ENCODE measurements at places on chromosomes 7 and 10.

DNA sequence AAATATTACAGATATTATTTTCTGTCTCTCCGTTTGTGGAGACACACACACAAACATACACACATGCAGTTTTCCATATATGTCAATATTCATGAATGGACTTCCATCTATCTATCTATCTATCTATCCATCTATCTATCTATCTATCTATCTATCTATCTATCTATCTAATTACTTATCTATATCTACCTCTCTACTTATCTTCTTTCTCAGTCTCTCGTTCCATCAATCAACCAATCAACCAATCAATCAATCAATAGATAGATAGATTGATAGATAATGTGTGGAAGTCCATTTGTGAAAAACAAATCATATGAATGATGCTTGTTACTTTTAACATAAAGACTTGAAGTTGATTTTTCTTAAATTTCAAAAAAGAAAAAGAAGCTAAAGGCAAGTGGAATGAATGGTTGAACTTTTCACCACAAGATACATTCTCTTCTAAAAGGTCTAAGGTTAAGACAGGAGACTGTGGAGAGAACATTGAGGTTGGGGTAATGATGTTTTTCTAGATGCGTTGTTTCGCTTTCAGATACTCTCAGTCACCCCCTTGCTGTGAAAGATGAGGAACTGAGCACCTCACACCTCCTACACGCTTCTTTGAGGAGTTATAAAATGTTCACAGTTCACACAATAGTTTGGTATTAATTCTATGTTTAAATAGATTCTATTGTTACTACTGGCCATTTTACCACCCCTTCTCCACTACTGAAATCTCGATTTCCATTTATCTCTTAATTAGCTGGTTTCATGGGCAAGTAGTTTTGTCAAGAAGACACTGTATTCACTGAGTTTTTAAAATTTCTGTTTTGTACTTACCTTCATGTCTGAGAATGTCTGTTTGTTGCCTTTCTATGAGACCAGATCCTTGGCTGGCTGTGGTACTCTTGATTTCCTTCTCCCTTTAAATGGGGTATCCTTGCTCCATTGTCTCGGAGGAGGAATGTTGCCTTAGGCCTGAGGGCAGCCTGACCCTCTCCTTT lies 114.1 kb downstream of the EMX2 start:
- DNase-seq: no peak

DNA sequence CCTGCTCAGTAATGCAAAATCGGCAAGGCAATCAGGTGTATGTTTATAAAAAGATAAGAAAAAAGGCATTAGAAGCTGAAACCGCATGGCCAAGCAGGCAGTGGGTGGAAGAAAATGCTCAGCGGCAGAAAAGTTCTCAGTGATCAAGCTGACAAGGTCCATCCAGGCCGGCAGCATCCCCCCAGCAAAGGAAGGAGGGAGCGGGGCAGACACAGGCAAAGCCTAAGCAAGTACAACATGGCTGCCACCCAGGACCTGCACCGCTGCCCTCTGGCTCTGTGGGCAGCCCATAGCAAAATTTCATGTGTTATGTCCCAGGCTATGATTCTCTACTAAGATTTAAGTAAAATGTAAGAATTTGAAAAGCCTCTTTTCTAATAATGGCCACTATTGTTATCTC lies 45.4 kb downstream of the MRPS24 start:
- DNase-seq: no peak

- DNase-seq: no peak
Observed at GRCh38 chr10:50561816-50562215, 61.9 kb downstream of the SGMS1 start.

GRCh38 chr7:2856388-2857169 lies 12.5 kb upstream of the GNA12 start:
- DNase-seq: no peak

- DNase-seq: no peak
Observed at GRCh38 chr10:11677480-11677879, 64.7 kb upstream of the ECHDC3 start.

GRCh38 chr10:48694371-48695030 lies 9.8 kb downstream of the WDFY4 start:
- no peak for DNase-seq

DNA sequence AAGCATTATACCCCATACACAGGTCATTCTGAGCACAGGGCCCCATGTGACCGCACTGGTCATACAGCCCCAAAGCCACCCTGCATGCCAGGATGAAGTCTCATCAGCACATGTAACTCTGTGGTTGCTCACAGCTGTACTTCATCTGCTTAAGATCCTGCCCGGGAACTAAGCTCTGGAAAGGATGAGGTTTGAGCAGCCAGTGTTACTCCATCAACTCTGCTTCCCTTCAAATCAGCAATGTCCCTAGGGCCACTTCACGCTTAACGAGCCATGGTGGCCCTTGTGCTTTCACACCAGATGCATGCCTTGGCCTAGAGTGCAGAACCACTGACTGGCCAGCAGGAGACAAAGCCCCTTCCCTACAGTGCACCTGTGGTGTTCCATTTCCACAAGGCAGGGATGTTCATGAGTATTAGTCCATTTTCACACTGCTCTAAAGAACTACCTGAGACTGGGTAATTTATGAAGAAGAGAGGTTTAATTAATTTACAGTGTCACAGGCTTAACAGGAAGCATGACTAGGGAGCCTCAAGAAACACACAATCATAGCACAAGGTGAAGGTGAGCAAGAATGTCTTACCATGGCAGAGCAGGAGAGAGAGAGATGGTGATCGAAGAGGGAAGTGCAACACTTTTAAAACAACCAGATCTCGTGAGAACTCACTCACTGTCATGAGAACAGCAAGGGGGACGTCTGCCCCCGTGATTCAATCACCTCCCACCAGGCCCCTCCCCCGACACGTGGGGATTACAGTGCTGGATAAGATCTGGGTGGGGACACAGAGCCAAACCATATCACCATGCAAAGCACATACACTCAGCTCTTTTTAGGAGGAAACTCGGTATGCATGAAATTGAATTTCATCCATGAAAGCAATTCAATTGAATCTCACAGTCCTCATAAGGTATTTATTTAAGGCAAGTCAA lies 149.0 kb upstream of the CDCA7L start:
- DNase-seq: no peak

GRCh38 chr10:34291466-34292193 lies 523.5 kb downstream of the PARD3 start:
- DNase-seq: no peak

GRCh38 chr7:90474284-90475210 lies 5.1 kb downstream of the PTTG1IP2 start:
- no peak for DNase-seq

GRCh38 chr10:120514035-120514620 lies 57.1 kb downstream of the PLPP4 start:
- no peak for DNase-seq

DNA sequence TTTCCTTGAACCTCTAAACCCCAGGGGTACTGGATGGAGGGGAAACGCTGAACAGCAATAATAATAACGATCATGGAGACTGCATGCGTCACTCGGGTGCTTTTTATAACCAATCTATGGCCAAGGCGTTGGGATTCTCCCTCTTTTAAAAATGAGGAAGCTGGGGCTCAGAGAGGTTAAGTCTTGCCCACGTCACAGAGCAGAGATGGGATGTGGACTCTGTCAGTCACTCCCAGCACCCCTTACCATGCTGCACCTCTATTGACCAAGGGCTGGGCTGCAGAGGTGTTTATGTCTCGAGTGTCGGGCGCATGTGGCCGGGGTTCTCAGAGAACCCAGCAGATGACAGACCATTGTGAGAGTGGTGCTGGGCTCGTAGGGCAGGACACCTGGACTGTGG lies 129.9 kb downstream of the CDH23 start:
- no peak for DNase-seq

- no peak for DNase-seq
Observed at GRCh38 chr7:45036796-45037195, 36.8 kb downstream of the CCM2 start.

GRCh38 chr10:46218921-46219320 lies 67.9 kb upstream of the ANTXRL start:
- no peak for DNase-seq

- no peak for DNase-seq
Observed at GRCh38 chr10:62000037-62000603, 98.6 kb downstream of the ARID5B start.

DNA sequence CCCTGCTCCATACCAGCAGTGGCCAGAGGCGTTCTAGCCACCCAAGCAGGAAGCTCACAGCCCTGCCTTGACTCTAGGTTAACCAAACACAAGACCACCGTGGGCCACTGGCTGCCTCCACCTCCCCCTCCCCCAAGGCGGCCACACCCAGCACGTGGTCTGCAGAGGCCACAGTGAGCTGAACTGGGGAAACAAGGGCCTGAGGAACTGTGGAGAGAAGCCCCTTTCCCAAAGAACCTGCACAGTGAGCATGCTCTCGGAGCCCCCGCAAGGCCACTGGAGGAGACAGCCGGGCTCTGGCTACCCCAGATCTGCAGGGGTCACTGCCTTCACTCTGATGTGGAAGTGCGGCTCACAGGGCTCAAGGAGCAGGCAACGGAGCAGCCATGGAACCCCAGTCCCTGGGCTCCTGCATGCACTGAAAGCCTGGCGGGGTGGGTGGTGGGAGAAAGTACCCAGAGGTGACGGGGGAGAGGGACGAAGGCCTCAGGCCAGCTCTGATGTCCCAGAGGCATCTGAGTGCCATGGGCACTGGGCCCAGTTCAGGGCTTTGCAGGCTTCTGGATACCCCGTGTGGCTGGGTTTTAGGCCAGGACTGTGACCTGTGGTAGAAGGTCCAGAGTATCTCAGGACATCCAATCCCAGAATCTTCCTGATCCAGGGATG lies 189.2 kb downstream of the EBF3 start:
- no peak for DNase-seq

- DNase-seq: no peak
Observed at GRCh38 chr10:98030991-98031431, 590 bp upstream of the CRTAC1 start.

GRCh38 chr10:65328486-65328885 lies 1597.3 kb upstream of the LRRTM3 start:
- no peak for DNase-seq

- no peak for DNase-seq
Observed at GRCh38 chr10:78895469-78895868, 173.3 kb upstream of the ZMIZ1 start.

DNA sequence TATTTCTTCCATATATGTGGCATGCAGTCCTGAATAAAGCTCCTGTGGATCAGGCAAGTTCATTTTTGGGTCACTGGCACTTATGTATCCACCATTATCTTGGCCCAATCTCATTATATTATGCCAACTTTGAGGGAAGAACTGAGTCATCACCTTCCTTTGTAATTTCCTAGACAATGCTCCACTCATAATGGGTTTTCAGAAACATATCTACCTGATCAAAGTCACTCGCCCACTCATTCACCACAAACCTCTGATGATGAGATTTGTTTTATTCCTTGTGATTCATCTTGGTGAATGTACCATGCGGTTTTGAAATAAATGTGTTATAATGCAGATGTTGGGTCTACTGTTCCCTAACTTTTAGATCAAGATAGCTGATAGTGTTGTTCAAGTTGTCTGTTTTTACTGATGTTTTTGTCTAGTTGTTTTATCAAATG lies 525.8 kb downstream of the KIF20B start:
- DNase-seq: no peak

DNA sequence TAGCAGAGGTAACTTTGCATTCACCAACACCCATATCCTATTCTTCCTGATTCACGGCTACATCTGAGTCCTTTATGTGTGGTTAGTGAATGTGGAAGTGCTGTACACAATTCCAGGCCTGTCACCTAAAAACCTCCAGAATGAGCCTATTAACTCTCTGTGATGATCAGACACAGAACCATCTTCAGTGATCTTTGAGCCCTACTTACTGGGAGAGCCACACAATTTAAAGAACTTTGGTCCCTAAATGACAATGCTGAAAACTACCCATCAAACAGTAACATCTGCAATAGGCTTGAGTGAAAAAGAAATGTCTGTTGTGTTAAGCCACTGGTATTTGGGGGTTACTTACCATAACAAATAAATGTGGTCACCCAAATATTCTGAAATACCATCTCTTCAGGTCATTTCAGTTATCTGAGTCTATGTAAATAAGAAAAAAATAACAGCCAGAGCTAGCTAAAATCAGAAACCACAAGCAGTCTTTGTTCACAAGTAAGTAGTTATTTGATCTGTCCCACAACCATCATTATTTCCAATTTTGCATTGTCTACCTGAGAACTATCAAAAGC lies 145.7 kb downstream of the HGF start:
- no peak for DNase-seq

DNA sequence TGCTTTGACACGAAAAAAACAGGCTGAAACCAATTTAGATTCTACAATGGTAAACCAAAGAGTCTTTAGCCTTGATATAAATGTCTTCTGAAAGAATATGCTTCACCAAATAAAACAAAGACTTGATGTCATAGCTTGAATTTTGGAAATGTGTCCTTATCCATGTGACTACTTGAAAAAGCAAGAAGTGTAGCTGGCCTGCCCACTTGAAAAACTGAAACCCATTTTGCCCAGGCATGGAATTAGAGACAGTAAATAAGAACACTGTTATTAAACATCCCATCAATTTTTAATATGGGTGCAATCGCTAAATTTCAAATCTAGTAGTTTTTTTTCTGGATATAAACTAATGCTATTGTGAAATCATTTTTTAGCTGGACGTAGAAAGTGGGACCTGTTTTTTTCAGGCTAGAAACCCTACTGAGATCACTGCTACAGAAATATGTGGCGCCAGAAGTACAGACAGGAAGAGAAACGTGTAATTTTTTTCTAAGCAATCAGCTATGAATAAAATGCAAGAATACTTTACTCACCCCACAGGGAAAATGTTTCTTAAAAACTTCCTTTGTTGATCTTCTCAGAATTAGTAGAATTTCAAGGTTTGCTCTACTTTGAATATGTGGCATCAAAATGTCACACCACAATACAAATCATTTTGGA lies 56.7 kb downstream of the PIP4K2A start:
- DNase-seq: no peak

DNA sequence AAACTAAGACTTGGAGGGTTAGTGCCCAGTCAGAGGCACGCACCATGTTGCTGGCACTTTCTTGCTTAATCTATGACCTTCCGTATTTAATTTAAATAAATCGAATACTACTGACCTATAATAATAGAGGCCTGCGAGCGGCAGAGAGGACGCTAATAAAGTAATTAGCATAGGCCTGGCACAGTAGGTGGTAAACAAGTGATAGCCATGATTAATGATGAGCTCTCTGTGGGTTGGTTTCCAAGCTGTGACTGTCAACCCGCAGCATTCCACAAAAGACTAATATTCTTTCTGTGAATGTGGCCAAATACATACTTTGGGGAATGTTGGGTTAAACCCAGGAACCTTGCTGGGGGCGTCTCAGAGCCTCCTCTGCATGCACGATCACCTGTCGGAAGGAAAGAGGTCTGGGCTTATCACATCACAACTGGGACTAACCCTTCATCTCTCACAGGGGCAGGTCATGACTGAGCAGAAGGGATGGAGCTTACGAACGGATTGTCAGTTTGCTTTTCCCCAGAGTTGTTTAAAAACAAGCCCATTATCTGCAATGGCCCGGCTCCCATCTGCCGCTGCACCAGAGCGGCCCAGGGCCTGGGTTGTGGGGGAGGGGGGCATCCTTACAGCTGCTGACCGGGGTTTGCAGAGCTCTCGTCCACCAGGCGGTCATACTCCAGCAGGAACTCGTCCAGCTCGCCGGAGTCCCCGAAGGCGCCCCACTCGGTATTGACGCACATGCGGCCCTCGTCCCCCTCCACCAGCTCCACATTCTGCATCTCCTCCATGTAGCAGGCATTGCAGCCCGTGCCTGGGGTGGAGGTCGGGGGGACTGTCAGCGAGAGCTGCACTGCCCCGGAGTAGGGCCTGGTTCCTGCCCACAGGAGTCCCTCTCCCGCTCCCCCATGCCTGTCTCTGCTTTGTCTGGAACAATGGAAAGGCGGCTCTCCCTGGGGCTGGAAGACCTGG lies 6.2 kb upstream of the MYL7 start:
- DNase-seq: no peak

Measured in amygdala (tissue), 56 donors.